SK-MEL-5 (cell line): ENCODE measurements at places on chromosomes 1 and 21. TPM values are rescaled to one million over a fixed set of nuclear protein-coding genes. Genes with fewer than 3 reads are reported as not detected.

Gene DIO1
- total RNA-seq = not detected in 2 replicates

Gene HOOK1
- total RNA-seq = not detected in 2 replicates

Gene EPHA10
- total RNA-seq = 0.13 and 0.32 TPM in 2 replicates

Gene NKAIN1
- total RNA-seq = 2.9 and 5.1 TPM in 2 replicates

Gene ADGRB2
- 4.2 and 4.4 TPM in 2 replicates for total RNA-seq

Gene MTMR11
- total RNA-seq = 1.6 TPM in 2 replicates

Gene SPRR1A
- total RNA-seq = not detected in 2 replicates

Gene LRRC38
- not detected in 2 replicates for total RNA-seq

Gene HES5
- total RNA-seq = not detected in 2 replicates

Gene C1orf94
- not detected in 2 replicates for total RNA-seq

Gene PLEKHN1
- 0.03 and 0.11 TPM in 2 replicates for total RNA-seq

Gene PTPRC
- total RNA-seq = 0.35 and 0.45 TPM in 2 replicates

Gene CD46
- 60.1 and 60.4 TPM in 2 replicates for total RNA-seq

Gene OR2T1
- total RNA-seq = not detected in 2 replicates

Gene ZNF683
- not detected in 2 replicates for total RNA-seq

Gene ASCL5
- not detected in 2 replicates for total RNA-seq

Gene ASAP3
- 7.0 and 7.1 TPM in 2 replicates for total RNA-seq
